Stimulated activated CD8-positive, alpha-beta memory T cell treated with anti-CD3 and anti-CD28 coated beads, Interleukin-15, amount 100 ng/mL, for 24 hours (primary cell): ENCODE measurements at places on chromosomes 2 and 18.

GRCh38 chr2:118179445-118179844 lies 91.2 kb downstream of the INSIG2 start:
- no peak for DNase-seq

DNA sequence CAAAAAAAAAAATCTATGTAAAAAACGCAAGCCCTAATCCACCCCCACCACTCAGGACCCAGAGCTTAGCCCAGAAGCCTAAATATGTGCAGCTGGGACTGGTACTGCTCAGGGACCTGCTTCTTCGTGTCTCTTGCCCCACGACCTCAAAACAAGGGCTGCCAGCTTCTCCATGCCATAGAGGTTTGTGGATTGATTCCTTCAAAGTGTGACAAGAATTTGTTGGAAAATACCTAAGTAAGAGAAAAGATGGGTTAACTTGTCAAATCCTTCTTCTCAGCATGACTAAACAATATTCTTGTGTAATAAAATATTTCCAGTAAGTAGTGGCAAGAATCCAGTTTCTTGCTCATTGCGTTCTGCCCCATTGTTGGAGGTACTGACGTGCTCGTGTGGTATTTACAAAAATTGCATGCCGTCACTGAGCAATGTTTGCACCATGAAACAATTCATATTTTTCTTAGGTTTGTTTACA lies 825 bp upstream of the SCYGR1 start:
- DNase-seq = no peak

- no peak for DNase-seq
Measured at GRCh38 chr2:168583710-168584521, 127.8 kb downstream of the CERS6 start.

GRCh38 chr2:82395531-82395930 lies 2063.5 kb downstream of the SUCLG1 start:
- DNase-seq = no peak

DNA sequence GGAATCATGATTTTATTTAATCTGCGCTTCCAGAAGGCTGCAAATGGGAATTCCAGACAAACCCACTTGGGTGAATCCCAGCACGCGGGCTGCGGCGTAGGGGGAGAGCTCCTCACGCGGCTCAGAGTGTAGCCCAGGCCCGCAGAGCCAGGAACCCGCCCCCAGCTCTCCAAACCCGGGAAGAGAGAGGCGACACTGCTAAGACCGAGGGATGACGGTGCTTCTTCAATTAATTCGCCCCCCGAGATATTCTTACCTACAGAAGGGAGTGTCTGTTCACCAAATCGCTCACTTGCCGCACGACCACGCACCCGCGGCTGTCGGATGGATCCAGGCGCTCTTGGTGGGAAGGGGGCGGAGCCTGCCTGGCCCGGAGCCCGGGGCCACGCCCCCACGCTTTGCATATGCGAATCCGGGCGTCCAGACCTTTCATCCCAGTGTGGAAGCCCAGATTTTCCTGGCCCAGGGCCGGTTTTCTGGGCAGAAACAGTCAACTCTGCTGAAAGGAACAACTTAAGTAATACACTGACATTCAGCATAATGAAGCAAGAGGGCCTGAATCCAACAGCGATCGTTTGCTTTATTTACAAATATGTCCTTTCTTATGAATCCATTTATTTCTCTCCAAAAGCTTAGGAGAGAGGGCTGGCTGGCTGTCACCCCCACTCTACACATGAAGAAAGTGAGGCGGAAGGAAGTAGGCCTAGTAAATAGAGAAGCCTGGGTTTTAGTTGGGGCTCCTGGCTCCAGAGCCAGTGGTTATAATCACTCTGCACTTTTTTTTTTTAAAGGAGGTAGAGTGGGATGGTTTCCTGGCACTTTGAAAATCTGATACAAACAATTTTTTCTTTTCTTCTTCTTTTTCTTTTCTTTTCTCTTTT lies at the start of gene SLC19A3:
SLC19A3 (minus strand) TSS at position 342 of the 881 bp plus-strand sequence. CDS start 15,710 bp downstream, outside the sequence.
- DNase-seq = no peak

DNA sequence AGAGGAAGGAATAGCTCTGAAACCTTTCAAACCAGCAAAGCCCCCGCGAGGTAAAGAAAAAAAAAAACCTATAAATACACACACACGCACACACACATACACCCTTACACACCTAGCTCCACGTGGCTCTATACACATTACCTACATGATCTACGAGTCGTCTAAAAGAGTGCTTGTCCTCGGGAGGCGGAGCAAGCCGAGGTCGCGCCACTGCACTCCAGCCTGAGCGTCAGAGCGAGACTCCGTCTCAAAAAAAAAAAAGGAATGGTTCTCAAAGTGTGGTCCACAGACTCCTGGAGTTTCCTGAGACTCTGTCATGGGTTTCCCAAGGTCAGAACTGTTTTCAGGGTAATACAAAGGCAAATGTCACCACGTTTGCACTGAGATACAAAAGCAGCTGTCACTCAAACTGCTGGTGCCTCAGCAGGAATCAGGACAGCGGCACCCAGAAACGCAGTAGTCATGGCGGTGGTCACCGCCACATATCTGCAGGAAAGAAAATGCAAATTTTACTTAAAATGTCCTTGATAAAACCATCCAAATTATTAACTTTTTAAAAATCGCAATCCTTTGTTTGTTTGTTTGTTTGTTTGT lies 130.0 kb upstream of the GPC1 start:
- no peak for DNase-seq
